NCI-H1694 treated with DMSO at 0.1 percent for 48 hours (cell line): ENCODE measurements at places on chromosomes 12 and 14.

DNA sequence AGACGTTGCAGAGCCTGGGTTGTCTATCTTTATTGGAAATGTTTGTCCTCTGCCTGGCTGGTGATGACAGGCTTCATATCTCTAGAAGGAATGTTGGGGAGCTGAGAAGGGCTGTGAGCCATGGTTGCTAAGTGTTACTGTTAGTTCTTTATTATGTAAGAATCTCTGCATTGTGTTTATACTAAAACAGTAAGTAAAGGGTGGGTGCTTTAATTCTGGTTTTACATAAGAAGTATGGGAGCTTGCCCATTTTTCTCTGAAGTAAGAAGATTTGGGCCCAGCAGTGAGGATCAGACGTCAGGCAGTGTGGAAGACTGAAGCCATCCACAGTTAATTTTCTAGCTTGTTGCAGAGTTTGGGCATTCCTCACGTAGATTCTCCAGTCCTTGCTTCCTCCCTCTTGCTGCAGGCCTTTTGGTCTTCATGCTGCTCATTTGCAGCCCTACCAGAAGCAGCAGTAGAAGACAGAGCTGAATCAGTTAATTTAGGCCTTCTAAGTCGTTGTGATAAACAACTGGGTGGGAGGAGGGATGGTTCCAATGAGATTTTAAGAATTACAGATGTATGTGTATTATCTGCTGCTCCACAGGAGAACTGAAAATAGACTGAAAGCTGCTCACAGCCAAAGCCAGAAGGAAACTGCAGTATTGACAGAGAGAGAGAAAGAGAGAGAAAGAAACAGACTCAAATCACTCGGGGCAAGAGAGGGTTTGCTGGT is 21.4 kb downstream of the WNT5B start:
- no peak for DNase-seq

- DNase-seq = no peak
Observed at GRCh38 chr12:75116646-75117198, 92.9 kb downstream of the KCNC2 start.

- peak; percentile 99 for DNase-seq
Observed at GRCh38 chr14:90331497-90332270, at the start of gene NRDE2. Gene NRDE2 (minus strand): TSS chr14:90331941. CDS start chr14:90331904, 37 bp downstream.

GRCh38 chr12:57319678-57320469 is 68.9 kb upstream of the STAC3 start:
- DNase-seq = no peak

DNA sequence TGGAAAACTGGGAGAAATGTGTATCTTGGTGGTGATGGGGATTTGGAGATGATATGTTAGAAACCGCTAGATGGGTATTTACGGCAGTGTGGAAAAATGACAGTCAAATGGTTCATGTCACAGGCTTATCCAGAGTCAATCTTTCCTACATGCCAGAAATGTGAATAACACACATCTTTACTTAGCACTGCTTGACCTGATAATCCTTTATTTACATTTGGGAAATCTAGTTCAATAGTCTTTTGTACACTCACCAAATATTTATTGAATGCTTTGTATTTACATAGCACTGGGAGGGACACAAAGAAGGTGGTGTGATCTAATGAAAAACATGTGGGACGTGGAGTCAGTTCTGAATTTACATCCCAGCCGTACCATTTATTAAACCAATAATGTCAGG is 208.2 kb downstream of the DIO2 start:
- DNase-seq = no peak
